Hematopoietic multipotent progenitor cell treated with erythropoietin and hydrocortisone succinate and interleukin-3 and kit ligand, for 4 days (in vitro differentiated cells): ENCODE measurements at places on chromosomes 5 and 9.

- no peak for DNase-seq
These were observed 12.6 kb downstream of the PSMD5 start for GRCh38 chr9:120830151-120830550.

- no peak for DNase-seq
These were observed 80.3 kb downstream of the ADAMTS2 start for GRCh38 chr5:179264783-179265513.

DNA sequence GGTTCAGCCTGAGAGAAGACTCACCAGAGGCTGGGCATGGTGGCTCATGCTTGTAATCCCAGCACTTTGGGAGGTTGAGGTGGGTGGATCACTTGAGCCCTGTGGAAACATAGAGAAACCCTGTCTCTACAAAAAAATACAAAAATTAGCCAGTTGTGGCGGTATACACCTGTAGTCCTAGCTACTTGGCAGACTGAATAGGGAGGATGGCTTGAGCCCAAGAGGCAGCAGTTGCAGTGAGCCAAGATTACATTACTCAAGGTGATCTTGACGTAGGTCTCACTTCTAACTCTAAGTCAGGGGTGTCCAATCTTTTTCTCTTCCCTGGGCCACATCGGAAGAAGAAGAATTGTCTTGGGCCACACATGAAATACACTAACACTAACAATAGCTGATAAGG lies 16.2 kb upstream of the ATP6V1G1 start:
- DNase-seq, result no peak

GRCh38 chr9:33472171-33472880 lies 1.4 kb downstream of the NOL6 start:
- no peak for DNase-seq

DNA sequence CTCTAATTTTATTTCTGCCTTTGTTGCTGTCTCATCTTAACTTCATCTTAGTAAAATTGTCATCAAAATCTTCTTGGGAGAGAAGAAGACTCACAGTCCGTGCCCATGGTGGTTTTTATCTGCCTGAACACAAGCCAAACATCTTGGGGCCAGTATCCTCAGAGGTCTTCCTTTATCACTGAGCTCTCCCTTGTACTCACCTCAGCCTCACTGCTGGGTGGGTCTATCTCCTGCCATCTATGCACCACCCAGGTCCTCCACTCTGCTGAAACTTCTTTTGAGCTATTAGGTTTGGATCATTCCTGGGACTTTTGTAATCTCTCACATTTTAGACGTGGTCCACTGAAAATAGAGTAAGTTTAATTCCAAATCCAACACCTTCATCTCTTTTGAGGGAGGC lies 116.3 kb upstream of the EPB41L4A start:
- DNase-seq, result peak; percentile 62
